Right ventricle myocardium inferior (tissue), 1 donor: ENCODE measurements at places on chromosomes 4 and X. TPM values are rescaled to one million over a fixed set of nuclear protein-coding genes. Genes with fewer than 3 reads are reported as not detected.
A peak's percentile ranks its signal among the peaks of the same experiment; 100 is the strongest.

DNA sequence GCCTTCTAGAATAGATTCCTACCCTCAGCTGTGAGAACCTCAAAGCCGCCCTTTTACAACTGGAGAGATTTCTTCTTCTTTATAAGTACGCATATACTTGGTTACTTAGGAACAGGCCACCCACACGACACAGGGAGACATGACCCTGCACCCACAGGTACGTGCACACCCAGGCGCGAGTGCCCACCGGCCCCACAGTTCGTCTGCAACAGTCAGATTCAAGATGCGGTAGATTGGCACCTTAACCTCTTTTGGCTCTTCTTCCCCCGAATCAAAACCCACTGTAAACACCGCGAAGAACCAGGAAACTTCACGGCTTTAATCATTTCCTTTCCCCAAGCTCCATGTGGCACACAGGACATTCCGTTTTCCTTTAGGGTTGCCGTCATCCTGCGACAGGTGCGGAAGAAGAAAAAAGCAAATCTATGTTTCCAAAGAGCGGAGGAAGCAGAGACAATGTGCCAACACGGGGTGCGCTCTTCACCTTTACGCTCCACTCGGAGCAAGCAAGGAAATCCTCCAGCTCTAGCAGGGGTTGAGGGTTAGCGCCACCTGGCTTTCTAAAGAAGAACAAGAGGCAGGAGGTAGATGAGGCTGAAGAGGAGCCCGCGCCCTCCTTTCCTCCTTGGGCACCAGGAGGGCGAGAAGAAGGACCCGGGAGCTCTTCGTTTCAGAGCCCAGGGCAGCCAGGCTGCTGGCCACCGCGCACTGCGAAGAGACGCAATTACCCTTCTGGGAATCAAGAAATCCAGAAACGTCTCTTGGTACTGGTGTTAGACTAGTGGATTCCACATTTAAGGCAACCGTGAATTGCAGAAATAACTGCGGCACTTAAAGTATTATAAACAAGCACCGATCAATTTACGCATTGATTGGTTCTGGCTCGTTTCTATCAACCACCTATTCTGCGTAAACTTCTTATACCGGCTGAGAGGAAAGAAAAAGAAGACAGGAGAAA lies 35.7 kb downstream of the HAND2 start:
- DNase-seq, result no peak

GRCh38 chr4:118772081-118772766 lies 63.7 kb downstream of the SEC24D start:
- DNase-seq, result no peak

DNA sequence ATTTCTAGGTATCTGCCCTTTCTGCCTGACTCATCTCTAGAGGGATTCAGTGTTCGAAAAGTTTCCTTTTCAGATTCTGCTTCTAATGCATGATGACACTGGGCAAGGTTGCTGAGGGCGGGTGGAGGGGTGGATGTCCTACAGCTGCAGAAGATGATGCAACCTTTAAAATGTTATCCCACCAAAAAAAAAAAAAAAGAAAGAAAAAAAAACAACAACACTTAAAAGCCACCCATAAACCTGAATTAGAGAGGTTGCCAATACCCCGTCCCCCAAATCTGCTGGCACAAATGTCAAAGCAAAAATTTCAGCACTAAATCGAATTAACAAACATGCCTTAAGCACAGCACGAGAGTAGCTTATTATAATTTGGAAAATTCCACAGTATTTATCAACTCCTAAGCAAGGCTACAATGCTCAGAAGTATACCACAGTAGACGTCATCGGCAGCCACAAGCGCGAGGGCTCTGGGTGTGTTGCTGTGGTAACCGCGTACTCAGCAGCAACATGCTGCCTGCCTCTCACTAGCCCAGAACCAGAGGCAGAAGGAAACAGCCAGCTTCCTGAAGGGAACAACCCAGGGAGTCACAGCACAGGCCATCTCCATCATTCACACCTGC lies 167.5 kb upstream of the MAP3K15 start:
- DNase-seq, result peak; percentile 83

- DNase-seq, result no peak
These were observed 453.1 kb upstream of the KLHL4 start for GRCh38 chrX:87064502-87064901.

- DNase-seq, result no peak
These were observed 23.4 kb downstream of the ZFYVE28 start for GRCh38 chr4:2395038-2395437.

- DNase-seq, result no peak
These were observed 44.7 kb downstream of the GPRASP3 start for GRCh38 chrX:102765217-102765616.

- DNase-seq, result no peak
These were observed 54.7 kb downstream of the AFF2 start for GRCh38 chrX:148555101-148555500.

GRCh38 chrX:116281106-116281505 lies 110.6 kb downstream of the AGTR2 start:
- DNase-seq, result no peak

- no peak for DNase-seq
These were observed 101.3 kb downstream of the CORIN start for GRCh38 chr4:47736555-47736954.

The LIAS gene
- 29.5 TPM for total RNA-seq
